ENCODE measurements at places on chromosomes 7 and 10.

- no peaks in the 10 kb centered on the region for H3K36me3 ChIP-seq
- no peaks in the 10 kb centered on the region for H3K27me3 ChIP-seq
- DNase-seq: no peak
- no peak overlapping the region for H3K27ac ChIP-seq
- no peak overlapping the region for H3K4me3 ChIP-seq
- no peaks in the 10 kb centered on the region for H3K4me1 ChIP-seq
These were observed 21.9 kb downstream of the CACNB2 start for GRCh38 chr10:18162021-18162627.

DNA sequence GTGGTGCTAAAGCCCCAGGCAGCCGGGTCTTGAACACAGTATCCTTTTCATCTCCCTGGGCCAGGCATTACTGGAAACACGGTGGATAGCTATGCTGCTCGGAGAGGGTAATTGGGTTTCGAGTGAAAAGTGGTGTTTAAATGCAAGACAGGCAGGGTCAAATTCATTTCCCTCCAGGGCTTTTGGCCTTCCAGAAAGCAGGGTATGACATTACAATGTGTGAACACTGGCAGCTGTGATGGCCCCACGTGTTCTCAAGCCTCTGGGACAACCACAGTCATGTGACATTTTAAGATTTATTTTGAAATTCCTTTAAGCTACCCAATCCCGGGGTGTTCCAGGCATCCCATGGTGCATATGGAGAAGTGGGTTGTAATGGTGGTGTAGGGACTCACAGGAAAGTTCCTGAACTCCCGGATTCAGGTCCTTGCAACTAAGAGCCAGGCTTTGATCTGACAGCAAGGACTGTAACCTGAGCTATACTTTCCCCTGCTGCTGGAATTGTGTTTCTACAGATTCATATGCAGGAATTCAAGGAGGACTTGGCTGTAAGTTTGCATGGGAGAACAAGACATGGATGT is 46.8 kb downstream of the INSYN2A start:
- no peaks in the 10 kb centered on the region for H3K27me3 ChIP-seq
- no peaks in the 10 kb centered on the region for H3K36me3 ChIP-seq
- H3K4me3 ChIP-seq: no peak overlapping the region
- H3K4me1 ChIP-seq: no peaks in the 10 kb centered on the region
- no peak for DNase-seq
- no peak overlapping the region for H3K27ac ChIP-seq

- H3K4me3 ChIP-seq: peak overlapping the region; percentile 28
- no peak for DNase-seq
- H3K27me3 ChIP-seq: no peaks in the 10 kb centered on the region
- H3K4me1 ChIP-seq: peaks cover 9% of the 10 kb centered on the region
- peak overlapping the region; percentile 67 for H3K27ac ChIP-seq
These were observed 78.1 kb upstream of the VWDE start for GRCh38 chr7:12481722-12482121.

- no peak for DNase-seq
- H3K27me3 ChIP-seq: no peaks in the 10 kb centered on the region
- no peak overlapping the region for H3K4me3 ChIP-seq
- peaks cover 4% of the 10 kb centered on the region for H3K36me3 ChIP-seq
- peaks cover 13% of the 10 kb centered on the region for H3K4me1 ChIP-seq
These were observed 84.8 kb downstream of the ANLN start for GRCh38 chr7:36474283-36475010.

DNA sequence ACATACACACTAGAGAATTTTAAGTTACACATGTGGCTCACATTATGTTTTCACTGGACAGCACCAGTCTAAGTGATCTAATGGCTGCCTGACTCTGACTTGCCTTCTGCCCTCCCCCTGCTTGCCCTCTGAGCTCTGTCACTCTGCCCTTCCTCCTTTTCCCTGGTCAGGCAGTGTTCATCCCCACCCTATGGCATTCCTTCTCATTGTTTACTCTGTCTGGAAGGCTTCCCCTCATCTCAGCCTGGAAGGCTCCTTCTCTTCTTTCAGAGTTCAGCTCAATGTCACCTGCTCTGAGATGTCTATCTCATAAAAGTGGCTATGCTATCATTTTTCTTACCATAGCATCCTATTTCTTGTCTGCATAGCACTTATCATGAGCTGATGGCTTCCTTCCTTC is 305.7 kb downstream of the BMPER start:
- no peak overlapping the region for H3K4me3 ChIP-seq
- no peaks in the 10 kb centered on the region for H3K4me1 ChIP-seq
- no peaks in the 10 kb centered on the region for H3K27me3 ChIP-seq
- no peak for DNase-seq

DNA sequence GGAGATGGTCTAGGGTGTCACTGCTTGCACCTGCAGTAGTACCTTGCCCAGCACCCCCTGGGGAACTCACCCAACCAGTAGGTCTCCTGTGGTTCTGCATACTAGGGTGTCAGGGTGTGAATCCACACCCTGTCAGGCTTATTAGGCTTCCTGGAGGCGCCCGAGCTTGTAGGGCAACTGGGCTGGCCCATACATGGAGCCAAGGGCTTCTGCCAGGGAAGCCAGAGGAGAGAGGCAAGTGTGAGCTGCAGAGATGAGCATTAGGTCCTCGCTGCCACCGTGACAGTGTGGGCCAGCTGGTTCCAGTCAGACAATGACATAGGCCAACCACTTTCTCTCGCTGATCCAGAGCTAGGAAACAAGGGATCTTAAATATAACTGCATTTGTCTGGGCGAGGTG is 11.2 kb downstream of the MXI1 start:
- no peak overlapping the region for H3K4me3 ChIP-seq
- H3K36me3 ChIP-seq: peaks cover 5% of the 10 kb centered on the region
- H3K27ac ChIP-seq: no peak overlapping the region

DNA sequence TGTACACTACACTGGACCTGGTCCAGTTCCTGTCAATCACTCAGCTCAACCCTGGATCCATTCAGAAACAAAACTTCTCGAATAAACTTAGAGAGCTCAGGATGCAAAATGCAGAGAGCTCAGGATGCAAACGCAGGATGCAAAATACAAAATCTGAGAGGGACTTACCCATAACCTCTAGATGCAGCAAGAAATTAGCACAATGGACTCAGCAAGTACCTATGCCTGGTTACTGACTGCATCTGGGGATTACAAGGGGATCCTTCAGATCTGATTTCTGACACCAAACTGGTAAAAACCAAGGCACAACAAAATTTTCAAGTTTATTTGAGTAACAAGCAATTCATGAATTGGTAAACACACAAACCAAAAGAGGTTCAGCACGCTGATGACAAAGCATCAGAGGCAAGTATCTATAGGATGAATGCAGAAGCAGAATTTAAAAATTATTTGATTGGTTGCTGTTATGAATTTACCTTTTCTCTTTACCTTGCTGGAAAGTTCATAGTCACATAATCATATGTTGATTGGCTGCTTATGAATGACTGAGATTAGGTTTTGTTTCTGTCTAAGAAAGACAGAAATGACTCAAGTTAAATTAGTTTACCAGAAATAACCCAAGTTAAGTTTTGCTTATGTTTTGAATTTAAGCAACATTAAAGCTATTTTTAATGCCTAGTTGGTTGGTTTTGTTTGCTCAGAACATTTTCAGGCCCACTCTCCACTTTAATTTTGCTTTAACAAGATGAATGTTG is 11.4 kb downstream of the GIMAP6 start:
- H3K36me3 ChIP-seq: peaks cover 51% of the 10 kb centered on the region
- peak overlapping the region; percentile 74 for H3K27ac ChIP-seq
- peak overlapping the region; percentile 28 for H3K4me3 ChIP-seq
- no peaks in the 10 kb centered on the region for H3K27me3 ChIP-seq
- DNase-seq: no peak
- H3K4me1 ChIP-seq: peaks cover 68% of the 10 kb centered on the region

DNA sequence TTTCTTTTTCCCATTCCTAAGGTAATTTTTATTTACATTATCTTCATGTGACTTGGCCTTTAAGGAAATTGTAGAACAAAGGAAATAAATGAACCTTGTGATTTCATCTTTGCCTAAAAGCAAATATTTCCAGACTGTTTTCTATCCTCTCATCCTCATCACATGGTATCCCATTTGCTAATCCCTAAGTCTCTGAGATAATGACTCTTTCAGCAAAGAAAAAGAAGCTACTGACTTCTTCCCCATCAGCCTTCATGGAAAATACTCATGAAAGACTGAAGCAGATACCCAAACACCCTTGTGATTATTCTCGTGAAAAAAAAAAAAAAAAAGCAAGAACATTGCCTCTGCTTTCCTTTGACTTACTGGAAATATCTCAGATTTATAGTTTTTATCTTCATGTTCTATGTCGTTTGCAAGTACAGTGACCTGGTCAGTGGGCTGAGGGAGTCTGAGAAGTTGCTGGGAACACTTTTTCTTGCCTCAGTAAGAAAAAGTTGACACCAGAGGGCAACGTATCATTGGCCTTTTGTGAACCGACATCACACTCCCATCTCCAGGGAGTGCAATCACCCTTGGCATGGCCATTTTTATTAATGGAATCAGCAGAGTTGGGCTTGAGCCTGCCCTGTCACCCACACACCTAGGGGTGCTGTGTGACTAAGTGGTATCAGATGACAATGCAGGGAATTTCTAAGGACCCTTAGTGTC is 246.0 kb upstream of the KMT2E start:
- no peaks in the 10 kb centered on the region for H3K4me1 ChIP-seq
- no peak overlapping the region for H3K4me3 ChIP-seq
- H3K36me3 ChIP-seq: no peaks in the 10 kb centered on the region
- no peak for DNase-seq
- H3K27ac ChIP-seq: no peak overlapping the region
- H3K27me3 ChIP-seq: peaks cover 15% of the 10 kb centered on the region

- DNase-seq: no peak
- H3K4me3 ChIP-seq: no peak overlapping the region
- H3K27me3 ChIP-seq: no peaks in the 10 kb centered on the region
- H3K27ac ChIP-seq: no peak overlapping the region
These were observed 168.5 kb upstream of the TCERG1L start for GRCh38 chr10:131480066-131480465.

DNA sequence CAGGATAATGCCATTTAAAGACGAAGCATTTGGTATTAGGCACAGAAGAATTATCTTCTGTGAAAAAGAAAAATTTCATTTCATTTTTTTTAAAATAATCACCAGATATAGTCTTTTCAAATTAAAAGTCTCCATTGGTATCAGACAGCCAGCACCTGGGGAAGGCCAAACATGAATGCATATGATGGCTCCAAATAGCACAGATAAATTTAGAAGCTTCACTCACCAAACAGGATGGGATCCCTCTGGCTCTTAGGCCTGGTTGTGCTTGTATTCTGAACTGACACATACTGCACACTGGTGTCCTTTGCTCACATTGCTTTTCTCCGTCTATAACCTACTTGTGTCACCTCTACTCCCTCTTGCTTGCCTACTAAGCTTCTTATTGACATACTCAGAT is 169.5 kb upstream of the CHRM2 start:
- no peaks in the 10 kb centered on the region for H3K36me3 ChIP-seq
- no peak overlapping the region for H3K27ac ChIP-seq
- DNase-seq: no peak

- DNase-seq: no peak
- H3K27me3 ChIP-seq: no peaks in the 10 kb centered on the region
- peaks cover 18% of the 10 kb centered on the region for H3K36me3 ChIP-seq
- no peak overlapping the region for H3K4me3 ChIP-seq
- peaks cover 19% of the 10 kb centered on the region for H3K4me1 ChIP-seq
These were observed 10.1 kb upstream of the LAT2 start for GRCh38 chr7:74199551-74200355.
